Gastroesophageal sphincter (tissue), 4 donors: ENCODE measurements at places on chromosomes 13 and 19. TPM values are rescaled to one million over a fixed set of nuclear protein-coding genes. Genes with fewer than 3 reads are reported as not detected.

DNA sequence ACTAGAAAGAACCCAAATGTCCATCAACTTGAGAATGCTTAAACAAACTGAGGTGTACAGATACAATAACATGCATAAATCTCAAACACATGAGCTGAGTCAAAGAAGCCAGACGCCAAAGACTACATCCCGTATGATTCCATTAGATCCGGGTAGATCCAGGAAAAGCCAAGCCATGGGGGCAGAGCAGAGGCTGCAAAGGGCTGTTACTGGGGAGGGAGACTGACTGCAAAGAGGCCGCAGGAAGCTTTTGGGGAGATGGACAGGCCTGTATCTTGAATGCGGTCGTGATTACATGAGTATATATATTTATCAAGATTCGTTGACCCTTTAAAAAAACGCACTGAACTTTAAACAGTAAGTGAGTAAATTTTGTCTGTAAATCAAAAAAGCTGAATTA lies 28.7 kb downstream of the GGACT start:
- ATAC-seq, result no peak

GRK1 gene
- total RNA-seq, result not detected

SHISA7 gene
- not detected for total RNA-seq

MAP4K1 gene
- total RNA-seq, result 0.62 TPM

CNN1 gene
- 2,283 TPM for total RNA-seq
